Breast epithelium (tissue), 4 donors: ENCODE measurements at places on chromosomes 4 and X. TPM values are rescaled to one million over a fixed set of nuclear protein-coding genes. Genes with fewer than 3 reads are reported as not detected.

DNA sequence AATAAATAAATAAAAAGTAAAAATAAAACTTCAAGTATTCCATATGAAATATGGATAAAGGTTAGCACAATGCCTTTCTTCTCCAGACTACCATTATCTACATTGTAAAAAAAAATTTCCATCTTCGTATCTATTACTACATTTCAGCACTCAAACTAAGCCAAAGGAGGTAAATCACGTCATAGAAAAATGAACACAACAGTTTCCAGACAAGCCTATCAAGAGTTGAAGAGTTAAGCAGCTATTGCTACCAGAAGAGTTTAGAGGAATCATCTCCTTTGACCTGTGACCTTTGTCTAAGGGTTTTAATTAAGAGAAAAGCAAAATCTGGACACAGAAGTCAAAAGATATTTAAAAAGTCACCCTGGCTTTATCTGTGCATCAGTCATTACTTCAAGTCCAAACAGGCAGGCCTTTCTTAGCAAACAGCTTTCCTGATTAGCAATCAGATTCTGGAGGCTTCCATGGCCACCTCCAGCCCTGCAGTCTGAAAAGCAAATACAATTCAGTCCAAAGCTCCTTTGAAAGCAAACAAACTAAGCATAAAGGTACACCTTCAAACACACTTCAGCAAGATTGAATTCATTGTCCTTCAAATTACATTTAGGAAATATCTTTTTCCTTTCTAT is 82.2 kb downstream of the APBB2 start:
- DNase-seq: no peak

- DNase-seq: no peak
These were observed 33.0 kb downstream of the NLRP2B start for GRCh38 chrX:57647020-57647419.

Gene ANXA5
- 286 TPM for total RNA-seq

Gene HSD17B13
- total RNA-seq: 1.6 TPM

Gene MAGEB10
- total RNA-seq: not detected

Gene GAGE12E
- not detected for total RNA-seq
